Renal pelvis (tissue), 12 donors: ENCODE measurements at places on chromosomes 5 and 9. TPM values are rescaled to one million over a fixed set of nuclear protein-coding genes. Genes with fewer than 3 reads are reported as not detected.

Gene SLCO6A1
- polyA plus RNA-seq: not detected

Gene FOXI1
- 5.8 TPM for polyA plus RNA-seq

- no peak for DNase-seq
Observed at GRCh38 chr5:137470111-137470920, 28.8 kb downstream of the SPOCK1 start.

DNA sequence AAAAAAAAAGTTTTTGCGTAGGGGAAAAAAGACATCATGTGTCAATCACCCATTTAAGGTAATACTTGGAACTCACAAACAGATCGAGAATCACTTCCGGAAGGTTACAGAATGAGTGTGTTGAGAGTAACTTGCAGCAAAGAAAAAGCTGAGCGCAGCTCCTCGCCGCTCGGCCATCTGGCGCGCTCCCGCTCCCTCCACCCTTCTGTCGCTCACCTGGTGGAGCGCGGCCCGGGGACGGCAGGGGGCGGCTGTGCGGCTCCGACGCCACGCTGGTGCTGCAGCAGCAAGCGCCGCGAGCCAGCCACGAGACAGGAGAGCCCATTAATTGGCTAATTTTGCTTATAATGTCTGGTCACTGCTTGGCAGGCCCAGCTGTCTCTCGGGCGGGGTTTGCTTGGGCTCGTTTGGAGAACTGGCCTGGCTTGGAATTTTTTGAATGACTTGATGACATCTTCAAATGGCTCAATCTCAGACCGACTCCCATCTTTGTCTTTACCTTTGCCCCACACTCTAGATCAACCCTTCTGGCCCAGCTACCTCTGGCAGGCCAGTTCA, 601.8 kb downstream of the CCDC171 start:
- peak; percentile 44 for DNase-seq

DNA sequence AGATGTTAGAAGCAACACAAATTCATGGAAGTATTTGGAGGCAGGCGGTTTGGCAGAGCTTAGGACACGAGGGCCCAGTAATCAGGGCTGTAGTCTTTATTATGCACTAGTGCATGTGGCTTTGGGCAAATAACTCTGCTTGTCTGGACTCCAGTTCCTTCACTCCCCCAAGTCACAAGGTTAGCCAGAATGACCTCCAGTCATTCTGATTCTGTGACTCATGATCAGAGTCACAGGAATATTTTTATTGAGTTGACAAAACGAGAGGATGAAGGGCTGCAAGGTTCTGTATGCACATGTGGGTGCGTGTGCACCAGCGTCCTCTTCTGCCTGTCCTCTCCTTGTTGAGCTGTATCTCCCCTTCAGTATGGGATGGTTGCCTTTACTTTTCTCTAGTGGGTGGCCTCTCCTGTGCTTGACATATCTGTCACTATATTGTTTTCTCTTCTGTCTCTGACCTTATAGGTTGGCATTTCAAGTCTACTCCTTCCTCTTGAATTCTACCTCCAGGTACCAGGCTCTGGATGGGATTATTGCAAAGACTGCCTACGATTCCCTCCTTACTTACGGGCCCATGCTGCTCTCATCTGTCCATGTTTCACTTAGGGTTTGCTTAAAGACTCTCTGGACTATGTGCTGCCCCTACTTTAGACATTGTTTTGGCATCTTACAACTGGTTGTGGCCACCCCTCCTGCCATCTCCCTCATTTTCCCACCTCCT, 94.6 kb downstream of the KDM4C start:
- DNase-seq: no peak

Gene FGD3
- 6.2 TPM for polyA plus RNA-seq

DNA sequence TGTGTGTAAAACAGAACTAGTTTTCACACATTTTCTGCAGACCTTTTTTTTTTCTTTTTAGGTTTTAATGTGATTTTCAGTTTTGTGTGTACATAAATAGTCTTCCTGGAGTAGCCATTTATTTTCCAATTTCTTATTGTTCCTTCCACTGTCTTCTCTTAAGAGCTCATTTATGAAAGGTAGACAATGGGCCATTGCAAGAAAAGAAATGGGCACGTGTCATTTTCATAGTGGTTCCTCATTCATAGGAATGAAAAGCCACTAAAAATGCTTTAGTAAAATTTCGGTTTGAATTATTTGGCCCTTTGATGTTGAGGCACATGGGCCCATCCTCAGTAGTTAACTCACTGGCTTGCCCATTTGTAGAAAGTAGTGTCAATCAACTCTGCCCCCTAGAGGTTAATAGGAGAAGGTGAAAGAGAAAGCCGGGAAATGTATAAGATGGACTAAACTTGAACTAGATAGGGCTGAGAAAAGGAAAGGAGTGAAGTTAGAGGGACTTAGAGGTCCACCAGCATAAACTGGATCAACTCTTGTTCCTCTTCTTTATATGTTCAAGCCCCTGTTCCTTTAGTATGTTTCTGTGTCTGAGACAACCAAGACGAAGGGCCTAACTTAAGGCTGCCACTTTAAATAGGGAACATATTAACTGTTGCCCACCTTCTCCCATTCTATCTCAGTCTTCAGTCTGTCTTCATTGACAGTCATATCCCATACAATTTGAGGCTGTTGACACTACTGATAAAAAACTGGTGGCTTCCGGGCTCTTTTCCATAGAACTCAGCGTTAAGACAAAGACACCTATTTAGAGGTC, 72.6 kb downstream of the SMARCA2 start:
- no peak for DNase-seq

GRCh38 chr5:137876101-137876500, 8.4 kb downstream of the MYOT start:
- no peak for DNase-seq

Gene TSSK1B
- polyA plus RNA-seq: 0.16 TPM

DNA sequence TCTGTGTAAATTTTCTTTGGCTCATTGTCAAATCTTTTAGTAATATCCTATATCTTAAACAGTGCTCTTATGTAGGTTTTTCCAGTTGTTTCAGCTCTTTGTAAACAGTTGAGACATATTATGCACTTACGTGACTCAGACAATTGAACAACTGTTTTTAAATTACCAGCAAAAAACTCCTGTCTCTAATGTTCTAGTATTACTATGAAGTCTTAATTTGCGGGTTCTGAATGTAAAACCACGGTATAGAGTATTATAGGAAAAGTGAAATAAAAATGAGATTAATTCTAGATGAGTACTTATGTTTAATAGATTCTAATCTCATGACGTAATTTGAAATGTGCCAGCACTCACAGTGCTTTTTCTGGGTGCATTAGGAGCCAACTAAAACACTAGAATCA, 136.0 kb downstream of the GDNF start:
- no peak for DNase-seq

DNA sequence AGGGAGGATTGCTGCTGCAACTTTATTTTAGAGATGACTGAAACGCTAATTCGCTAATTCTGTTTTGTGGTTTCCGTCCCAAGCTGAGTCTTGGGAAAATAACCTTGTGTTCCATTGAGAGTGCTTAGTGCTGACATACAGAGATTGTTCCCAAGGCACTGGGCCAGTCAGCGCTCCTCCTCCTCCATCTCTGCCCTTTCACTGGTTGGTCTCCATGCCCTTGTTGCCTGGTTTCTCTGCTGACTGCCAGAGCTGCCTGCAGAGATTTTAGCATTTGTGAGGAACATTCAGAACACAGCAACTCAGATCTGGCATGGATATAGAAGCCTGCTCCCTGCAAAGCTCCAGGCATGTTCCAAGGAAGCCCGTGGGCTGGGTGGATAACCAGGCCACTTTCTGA, 126.0 kb upstream of the IRX2 start:
- DNase-seq: no peak

DNA sequence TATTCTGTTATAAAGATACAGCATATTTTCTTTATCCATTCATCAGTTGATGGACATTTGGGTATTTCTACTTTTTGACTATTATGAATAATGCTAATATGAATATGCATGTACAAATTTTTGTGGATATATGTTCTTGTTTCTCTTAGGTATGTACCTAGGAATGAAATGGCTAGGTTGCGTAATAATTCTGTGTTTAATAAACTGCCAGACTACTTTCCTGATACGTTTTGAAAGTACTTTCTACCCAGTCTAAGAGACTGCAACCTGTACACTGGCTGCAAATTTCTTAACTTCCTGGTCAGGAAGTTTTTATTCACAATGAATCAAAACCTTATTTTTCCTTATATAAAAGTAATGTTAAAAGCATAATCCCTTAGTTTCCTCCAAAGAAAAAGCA, 93.9 kb upstream of the STARD4 start:
- DNase-seq: no peak

GRCh38 chr5:1180841-1181271, 20.5 kb upstream of the SLC6A19 start:
- no peak for DNase-seq

DNA sequence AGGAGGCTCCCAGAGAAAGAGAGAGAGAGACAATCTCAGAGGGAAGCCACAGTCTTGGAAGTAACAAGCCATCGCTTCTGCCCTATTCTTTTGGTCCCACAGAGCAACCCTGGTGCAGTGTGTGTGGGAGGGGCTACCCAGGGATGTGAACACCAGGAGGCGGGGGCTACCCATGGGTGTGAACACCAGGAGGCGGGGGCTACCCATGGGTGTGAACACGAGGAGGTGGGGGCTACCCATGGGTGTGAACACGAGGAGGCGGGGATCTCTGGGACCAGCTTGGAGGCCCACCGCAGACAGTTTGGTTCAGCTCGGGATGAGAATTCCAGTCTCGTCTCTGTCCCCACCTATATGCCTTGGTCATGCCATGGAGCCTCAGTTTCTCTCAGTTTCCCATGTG, 44.9 kb downstream of the HMCN2 start:
- no peak for DNase-seq

DNA sequence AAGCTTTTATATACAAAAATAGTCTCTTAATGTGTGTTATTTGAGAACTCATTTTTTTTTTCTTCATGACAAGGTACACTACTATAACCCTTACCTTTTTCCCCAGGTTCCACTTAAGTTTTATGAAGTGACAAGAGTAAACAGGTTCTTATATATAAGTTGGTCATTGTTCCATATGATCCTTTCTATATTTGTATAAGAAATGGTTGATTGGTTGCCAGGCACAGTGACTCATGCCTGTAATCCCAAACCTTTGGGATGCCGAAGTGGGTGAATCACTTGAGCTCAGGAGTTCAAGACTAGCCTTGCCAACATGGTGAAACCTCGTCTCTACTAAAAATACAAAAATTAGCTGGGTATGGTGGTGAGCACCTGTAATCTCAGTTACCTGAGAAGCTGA, 108.3 kb downstream of the PCSK1 start:
- no peak for DNase-seq

- no peak for DNase-seq
Observed at GRCh38 chr5:45774528-45774927, 78.3 kb upstream of the HCN1 start.

Gene PFDN1
- 77.4 TPM for polyA plus RNA-seq

DNA sequence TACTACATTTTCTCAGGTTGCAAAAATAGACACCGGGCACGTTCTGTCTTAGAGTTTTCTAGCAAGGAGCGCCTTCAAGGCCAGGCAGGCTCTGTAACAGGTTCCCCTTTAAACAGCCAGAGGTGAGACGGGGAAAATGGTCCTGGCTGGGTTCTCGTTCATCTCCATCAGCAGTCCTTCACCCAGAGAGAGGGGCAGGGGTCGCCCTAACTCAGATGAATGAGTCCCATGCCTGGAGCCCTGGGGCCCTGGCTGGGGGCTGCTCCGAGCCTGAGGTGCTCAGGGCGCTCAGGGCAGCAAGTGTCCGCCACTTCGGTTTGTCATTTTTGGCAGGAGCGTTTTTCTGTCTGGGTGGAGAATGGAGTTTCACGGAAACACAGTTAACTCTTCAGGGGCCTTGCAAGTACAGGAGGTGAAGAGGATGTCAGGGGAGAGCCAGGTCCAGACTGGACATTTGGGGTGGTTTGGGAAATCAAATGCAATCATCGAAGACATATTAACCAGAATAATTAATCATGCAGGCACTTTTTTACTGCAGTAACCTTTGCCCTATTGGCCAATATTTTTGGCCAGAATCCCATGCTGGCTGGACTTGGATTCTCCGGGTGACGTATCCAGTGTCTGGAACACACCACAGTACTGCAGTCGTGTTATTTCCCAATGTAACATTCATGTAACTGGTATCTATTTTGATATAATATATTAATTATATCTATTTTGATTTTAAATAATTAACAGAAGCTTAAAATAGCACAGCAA, 2.9 kb downstream of the NTNG2 start:
- no peak for DNase-seq

GRCh38 chr9:128005923-128006322, 25.1 kb upstream of the EEIG1 start:
- DNase-seq: peak; percentile 61

GRCh38 chr5:151628112-151628823, 37.1 kb upstream of the FAT2 start:
- DNase-seq: no peak

Gene GARIN3
- not detected for polyA plus RNA-seq

- DNase-seq: peak; percentile 58
Observed at GRCh38 chr5:23446424-23446823, 61.0 kb upstream of the PRDM9 start.

DNA sequence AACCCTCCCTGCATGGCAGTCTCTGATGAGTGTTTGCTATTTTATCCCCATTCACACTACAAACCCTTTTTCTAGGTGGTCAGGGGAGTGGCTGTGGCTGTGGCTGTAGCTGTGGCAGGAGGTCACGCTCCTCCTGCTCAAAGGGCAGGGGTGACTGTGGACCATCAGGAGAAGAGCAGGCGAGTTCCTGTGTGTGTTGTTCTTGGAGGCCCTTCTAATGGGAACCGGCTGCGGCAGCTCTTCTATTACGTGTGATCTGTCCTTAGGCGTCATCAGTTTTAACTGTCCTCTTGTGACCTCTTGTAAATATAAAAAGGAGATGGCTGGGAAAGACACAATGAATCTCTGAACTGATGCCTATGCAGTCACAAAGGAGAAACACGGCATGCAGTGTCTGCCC, 65.1 kb downstream of the ANKH start:
- DNase-seq: peak; percentile 14

Gene GAS1
- polyA plus RNA-seq: 35.4 TPM

- peak; percentile 72 for DNase-seq
Observed at GRCh38 chr5:137075163-137075970, 423.8 kb downstream of the SPOCK1 start.

Gene CCDC192
- polyA plus RNA-seq: 1.1 TPM

Gene FBP1
- 55.0 TPM for polyA plus RNA-seq

Gene ZNF483
- 3.5 TPM for polyA plus RNA-seq

Gene GLDC
- 21.6 TPM for polyA plus RNA-seq
